ENCODE measurements at places on chromosomes 12 and 14.

DNA sequence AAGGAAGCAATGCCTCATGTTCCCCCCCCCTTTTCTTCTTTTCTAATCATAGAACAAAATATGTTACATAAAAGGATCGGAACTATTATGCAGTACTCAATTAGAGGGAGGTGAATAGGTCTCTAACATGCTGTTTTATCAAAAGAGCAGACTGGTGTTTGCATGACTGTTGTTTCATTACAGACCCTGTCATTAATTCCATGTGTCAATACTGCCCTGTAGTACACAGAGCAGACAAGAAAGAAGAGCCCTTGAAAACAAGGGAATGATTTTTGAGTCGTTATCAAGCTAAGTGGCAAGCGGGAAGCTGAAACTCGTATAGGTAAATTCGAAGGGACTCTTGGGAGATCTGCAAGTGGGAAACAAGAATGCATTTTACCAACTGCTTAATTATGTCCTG, 76.9 kb upstream of the TMEM263 start:
- DNase-seq = no peak

- DNase-seq = no peak
Measured at GRCh38 chr14:38384741-38385140, 128.8 kb upstream of the CLEC14A start.

DNA sequence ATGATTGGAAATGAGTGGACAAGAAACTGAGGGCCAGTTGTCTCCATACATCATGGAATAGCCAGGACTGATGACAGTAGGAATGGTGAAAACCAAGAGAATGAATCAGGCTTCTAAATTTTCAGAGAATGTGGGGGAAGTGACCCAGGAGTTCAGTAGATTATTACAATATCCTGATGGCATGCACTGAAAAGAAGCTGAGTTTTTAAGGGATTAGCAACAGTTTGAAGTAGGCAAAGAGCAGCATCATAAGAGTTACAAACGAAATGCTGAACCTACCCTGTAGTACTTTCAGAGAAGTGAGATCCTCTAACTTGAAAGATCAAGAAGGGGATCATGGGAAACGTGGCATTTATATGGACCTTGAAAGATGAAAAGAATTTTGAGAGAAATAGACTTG, 13.2 kb downstream of the SLC2A14 start:
- no peak for DNase-seq

- no peak for DNase-seq
Measured at GRCh38 chr12:54371328-54372112, 7.2 kb upstream of the GPR84 start.

GRCh38 chr12:31362759-31363415, 36.9 kb upstream of the SINHCAF start:
- peak; percentile 32 for DNase-seq

- no peak for DNase-seq
Measured at GRCh38 chr14:24874514-24875202, 175.3 kb downstream of the STXBP6 start.

DNA sequence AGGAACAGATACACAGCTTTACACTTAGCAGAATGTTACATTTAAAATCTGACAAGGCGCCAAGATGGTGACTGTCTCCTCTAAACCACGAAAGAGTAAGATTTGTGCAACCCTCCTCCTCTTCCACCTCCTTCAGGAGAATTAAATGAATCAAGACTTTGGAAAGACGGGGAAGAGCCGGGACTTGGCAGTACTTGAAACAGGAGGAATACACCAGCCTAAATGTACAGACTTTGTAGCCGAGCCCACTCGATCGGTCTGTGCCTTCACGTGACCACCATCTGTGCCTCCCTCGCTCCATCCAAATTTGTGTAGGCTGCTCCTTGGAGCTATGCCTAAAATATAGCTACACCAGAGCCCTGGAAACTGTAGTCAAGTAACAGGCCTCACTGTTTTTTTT, 38.3 kb downstream of the SSPN start:
- no peak for DNase-seq

DNA sequence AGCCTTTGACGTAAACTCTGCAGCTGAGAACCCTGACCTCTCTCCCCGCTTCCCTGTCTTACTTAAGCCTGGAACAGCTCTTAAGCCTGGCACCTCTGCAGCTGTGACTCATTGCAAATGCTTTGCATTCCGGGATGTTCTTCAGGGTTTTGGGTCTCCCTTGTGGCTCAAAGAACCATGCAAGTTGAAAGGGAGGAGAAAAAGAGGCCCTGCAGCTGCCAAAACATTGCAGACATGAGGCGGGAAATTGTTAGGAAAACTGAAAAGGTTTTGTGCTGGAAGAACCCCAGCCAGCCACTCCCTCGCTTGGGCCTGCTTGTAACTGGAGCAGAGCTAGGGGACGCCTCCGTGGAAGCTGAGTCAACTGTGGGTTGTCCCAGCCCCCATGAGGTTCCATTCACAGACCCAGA, 60.2 kb upstream of the FERMT2 start:
- peak; percentile 72 for DNase-seq

GRCh38 chr12:1046727-1047126, 55.7 kb downstream of the ERC1 start:
- no peak for DNase-seq

DNA sequence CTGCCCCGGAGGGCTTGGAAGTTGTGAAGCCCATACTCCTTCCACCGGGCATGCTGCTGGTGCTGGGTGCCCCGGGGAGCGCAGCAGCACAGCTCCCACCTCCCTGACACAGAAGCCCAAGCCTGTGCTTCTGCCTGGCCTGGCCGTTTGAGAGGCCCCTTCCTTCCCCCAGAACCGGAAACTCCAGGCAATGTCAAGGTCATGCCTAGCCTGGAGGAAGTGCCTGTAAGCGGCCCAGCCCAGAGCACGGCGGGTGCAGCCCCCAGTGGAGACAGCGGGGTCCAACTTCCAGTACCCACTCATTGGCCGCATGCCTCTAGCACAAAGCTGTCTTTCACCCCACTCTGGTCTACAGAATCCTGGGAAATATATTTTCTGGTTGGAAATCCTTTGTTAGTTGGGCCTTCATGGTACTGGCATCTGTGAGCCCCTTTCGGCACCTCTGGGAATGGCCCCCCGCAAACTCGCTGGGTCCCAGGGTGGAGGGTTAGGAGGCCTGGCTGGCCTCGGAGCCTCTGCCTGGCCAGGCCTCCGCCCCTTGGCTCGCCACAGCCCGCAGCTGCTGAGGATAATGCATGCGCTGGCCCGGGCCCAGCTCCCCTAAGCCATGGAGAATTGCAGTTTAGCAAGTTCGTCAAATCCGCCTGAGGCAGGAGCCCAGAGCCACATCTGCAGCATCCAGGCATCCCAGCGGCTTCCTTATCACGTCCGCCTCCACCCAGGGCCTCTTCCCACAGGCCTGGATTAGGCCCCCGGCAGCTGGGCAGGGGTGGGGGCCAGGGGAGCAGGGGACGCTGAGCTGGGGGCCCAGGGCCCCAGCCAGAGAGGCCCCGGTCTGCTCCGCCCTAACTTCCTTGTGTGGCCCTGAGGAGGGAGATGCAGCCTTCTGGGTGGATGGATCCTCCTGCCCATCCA, 48.9 kb upstream of the DLK1 start:
- DNase-seq = no peak

DNA sequence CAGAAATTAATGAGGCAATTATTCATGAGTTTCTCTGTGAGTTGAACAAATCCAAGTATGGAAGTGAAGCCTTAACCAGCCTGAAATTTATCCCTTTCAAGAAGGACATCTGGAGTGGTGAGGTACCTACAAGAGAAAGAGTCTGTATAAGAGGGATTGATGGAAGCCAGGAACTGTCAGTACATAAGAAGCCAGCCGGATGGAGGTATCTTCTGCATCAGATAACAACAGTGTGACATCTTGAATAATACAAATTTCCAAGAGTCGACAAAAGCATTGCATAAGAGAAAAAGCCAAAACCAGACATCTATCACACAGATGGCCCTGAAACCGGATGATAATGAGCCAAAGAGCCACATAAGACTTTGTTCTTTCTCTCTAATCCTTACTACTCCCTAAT, 781.2 kb downstream of the FLRT2 start:
- DNase-seq = no peak

- no peak for DNase-seq
Measured at GRCh38 chr14:95520346-95520745, 3.9 kb upstream of the SYNE3 start.

GRCh38 chr14:92928258-92928629, 5.3 kb downstream of the CHGA start:
- DNase-seq = peak; percentile 31

GRCh38 chr12:42798811-42799438, 209.4 kb upstream of the PRICKLE1 start:
- DNase-seq = no peak

GRCh38 chr14:81385886-81386285, 14.2 kb downstream of the STON2 start:
- DNase-seq = no peak

- DNase-seq = no peak
Measured at GRCh38 chr12:47850153-47851084, 30.7 kb upstream of the HDAC7 start.

DNA sequence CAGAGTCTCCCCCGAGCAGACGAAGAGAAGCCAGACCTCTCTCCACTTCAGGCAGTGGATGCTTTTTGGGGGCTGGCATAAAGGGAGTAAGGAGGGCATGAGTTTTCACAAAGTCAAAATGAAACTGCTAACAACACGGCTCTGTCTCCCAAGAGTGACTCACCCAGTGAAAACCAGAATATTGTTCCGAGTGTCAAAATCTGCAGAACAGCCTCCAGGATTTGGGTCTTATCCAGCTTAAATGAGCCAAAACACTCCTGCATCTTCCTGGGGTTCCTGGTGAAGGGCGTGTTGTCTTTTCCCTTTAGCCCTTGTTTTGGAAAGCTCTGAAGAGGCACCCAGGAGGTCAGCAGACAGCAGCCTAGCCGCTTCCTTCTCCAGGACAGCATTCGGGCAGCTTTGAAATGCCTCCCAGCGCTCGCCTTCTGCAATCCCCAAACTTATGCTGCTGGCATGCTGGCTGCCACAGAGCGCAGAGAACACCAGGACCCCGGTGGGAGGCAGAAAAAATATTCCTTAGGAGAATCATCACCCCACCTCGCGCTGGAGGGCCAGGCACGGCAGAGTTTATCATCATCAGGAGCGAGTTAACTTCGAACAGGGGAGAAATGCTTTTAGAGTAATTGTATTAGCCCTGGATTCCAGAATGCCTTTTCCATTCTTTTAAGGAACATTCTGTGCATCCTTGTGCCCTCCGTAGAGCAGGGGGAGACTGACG, 117.7 kb upstream of the NCOR2 start:
- DNase-seq = peak; percentile 47

DNA sequence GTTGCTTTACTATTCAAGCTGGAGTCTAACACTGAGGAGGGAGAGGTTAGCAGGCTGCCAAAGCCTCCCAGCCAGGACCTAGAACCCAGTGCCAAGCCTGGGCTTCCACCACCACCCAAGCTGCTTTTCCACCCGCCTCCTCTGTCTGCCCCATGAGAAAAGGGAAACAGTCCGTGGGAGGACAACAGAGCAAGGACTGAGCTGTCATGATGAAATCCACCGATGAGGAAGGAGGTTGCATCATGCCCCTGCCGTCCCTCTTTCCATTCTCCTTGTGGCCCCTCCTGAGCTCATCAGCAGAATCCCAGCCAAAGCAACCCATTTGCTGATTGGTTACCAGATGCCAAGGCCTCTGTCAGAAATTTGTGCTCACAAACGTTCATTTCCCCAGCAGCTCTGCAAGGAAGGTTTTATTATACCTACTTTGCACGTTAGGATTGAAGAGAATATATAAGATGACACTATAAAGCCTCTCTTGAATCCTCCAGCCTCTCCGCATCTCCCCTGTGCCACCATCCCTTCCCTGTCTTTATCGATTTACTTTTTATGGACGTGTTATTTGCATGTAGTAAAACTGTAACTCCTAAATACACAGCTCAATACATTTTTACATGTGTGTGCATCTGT, 6.3 kb upstream of the SERPINA1 start:
- DNase-seq = peak; percentile 63

- DNase-seq = no peak
Measured at GRCh38 chr14:46197856-46198255, 453.7 kb downstream of the RPL10L start.

DNA sequence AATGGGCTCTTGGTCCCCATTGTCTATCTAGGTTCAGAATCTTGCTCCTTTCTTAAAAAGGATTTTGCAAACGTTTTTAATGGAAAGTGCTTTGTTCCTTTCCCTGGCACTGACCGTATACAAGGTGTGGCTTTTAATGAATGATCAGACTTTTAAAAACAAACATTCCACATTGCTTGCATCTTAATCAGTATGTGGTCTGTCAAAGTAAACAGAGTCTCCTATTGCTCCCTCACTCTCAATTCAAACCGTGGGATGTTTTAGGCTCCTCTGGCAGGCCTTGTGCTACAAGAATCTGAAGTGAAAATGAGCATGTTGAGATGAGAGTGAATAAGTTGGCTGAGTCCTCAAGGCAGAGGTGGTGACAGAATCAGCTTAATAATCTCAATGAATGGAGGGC, 107.0 kb downstream of the VRK1 start:
- peak; percentile 46 for DNase-seq

DNA sequence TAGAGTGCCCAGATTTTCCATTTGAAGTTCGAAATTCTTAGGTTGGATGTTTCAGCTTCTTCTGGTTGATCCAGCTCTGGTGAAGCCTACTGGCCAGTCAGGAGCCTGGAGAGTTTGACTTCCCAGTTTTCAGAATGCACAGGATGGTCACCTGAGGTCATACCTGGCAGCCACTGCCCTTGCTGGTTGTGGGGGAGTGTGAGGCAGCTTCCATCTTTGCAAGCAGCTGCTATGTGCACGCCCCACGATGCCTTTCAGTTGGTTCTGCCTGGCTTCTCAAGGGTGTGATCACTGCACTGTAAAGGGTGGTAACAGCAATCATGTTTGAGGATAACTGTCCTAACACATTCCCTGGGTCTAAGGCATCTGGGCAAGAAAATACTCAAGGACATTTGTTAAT, 15.4 kb downstream of the CCDC92 start:
- no peak for DNase-seq

- DNase-seq = peak; percentile 66
Measured at GRCh38 chr14:71414631-71415403, 507.6 kb downstream of the PCNX1 start.

GRCh38 chr14:104107101-104107581, 21.6 kb downstream of the ASPG start:
- no peak for DNase-seq

GRCh38 chr14:84254290-84254689, 1275.7 kb upstream of the FLRT2 start:
- no peak for DNase-seq

All from epithelial cell of esophagus (primary cell).